Endothelial cell of umbilical vein (primary cell): ENCODE measurements at places on chromosomes 5 and 9.

- DNase-seq = no peak
Observed at GRCh38 chr9:105320568-105320967, 76.1 kb downstream of the SLC44A1 start.

- DNase-seq = peak; percentile 78
Observed at GRCh38 chr5:67095346-67096171, 101.0 kb downstream of the CD180 start.

- peak; percentile 55 for DNase-seq
Observed at GRCh38 chr9:86946201-86947145, 833 bp downstream of the GAS1 start.

DNA sequence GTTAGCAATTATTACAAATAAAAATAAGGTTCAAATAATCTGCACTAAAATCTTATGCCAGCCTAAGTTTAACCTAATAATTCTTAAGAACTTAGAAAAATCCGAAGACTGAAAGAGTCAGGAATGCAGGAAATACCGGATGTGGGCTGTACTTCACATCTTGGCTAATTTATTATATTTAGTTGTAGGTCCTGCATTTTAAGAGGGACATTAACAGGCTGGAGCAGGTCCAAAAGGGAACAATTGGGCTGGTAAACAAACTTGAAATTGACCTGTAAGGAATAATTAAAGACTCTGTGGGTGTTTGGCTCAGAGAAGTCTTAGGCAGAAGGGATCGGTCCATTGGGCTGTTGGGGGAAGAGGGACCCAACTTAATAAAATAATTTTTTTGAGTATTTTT is 18.4 kb downstream of the GLRA1 start:
- DNase-seq = no peak

GRCh38 chr9:12698986-12699385 is 5.8 kb downstream of the TYRP1 start:
- no peak for DNase-seq

GRCh38 chr5:43042176-43042625 is 2.1 kb upstream of the ANXA2R start:
- DNase-seq = no peak
